ENCODE measurements at places on chromosomes 7 and 10. TPM values are rescaled to one million over a fixed set of nuclear protein-coding genes. Genes with fewer than 3 reads are reported as not detected.

C7orf57 gene
- not detected for total RNA-seq

SPDYE5 gene
- not detected for total RNA-seq

IDE gene
- 21.3 TPM for total RNA-seq

LIPJ gene
- 0.26 TPM for total RNA-seq

LIPA gene
- 72.3 TPM for total RNA-seq

PPP1R9A gene
- 3.3 TPM for total RNA-seq

TMEM213 gene
- total RNA-seq = not detected

MCU gene
- 20.0 TPM for total RNA-seq

TDRD1 gene
- total RNA-seq = not detected

CAMK1D gene
- 1.5 TPM for total RNA-seq

EGR2 gene
- total RNA-seq = 2.1 TPM

BMPER gene
- total RNA-seq = 12.2 TPM

CELF2 gene
- total RNA-seq = 25.1 TPM

EBLN1 gene
- total RNA-seq = not detected

TMEM176A gene
- 61.1 TPM for total RNA-seq

CYP3A4 gene
- total RNA-seq = not detected

DNAJB9 gene
- total RNA-seq = 56.8 TPM

OR6V1 gene
- total RNA-seq = not detected

NUTM2E gene
- under 0.01 TPM for total RNA-seq

STRIP2 gene
- total RNA-seq = 10.9 TPM

C10orf105 gene
- total RNA-seq = under 0.01 TPM

ITGA8 gene
- total RNA-seq = 1.3 TPM

CLCN1 gene
- under 0.01 TPM for total RNA-seq

STEAP1B gene
- 10.3 TPM for total RNA-seq

OR9A2 gene
- not detected for total RNA-seq

PRLHR gene
- not detected for total RNA-seq

ACSL5 gene
- 1.7 TPM for total RNA-seq

NEUROG3 gene
- total RNA-seq = not detected

ANKRD7 gene
- total RNA-seq = 2.8 TPM

CCDC172 gene
- total RNA-seq = not detected

TFEC gene
- total RNA-seq = under 0.01 TPM

C10orf143 gene
- 2.0 TPM for total RNA-seq

GBX1 gene
- total RNA-seq = not detected

MRC1 gene
- not detected for total RNA-seq

MCM10 gene
- 0.83 TPM for total RNA-seq

RBP4 gene
- not detected for total RNA-seq

GIMAP7 gene
- not detected for total RNA-seq

ZPBP gene
- not detected for total RNA-seq
